ENCODE measurements at places on chromosomes 11 and 22. TPM values are rescaled to one million over a fixed set of nuclear protein-coding genes. Genes with fewer than 3 reads are reported as not detected.

DNA sequence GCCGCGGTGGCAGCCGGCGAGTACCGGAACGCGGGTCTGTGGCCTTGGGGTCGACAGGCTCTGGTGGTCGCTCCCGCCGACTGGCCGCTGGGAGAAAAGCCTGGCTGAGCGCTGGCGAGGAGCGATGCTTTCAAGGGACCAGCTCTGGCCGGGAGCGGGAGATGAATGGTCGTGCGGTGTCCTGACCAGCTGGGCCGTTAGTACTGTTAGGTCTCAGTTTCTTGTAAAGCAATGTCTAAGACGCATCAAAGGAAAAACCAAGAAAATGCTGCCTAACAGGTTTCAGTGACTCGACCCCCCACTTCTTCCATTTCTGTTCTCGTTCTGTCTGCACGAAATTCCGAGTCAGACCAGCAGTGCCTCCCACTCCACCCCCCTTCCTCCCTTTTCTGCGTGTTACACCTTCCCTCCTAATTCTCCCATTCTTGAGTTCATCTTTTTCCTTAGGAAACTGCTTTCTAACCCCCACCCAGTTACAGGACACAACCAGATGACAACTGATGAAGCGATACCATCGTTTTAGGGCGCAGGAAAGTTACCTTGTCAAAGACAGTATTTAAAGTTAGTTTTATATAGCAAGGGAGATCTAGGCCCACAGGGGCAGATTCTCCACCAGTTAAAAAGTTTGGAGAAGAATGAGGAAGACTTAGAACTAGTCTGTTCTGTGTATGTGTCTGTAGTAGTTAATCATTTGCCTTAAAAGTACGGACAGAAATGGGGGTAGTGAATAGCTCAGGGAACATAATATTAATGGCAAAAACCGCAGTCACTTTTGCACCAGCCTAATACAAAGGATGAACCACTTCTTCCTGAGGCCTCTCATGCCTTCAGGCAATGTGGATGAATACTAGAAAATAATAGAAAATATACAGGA, 1.0 kb downstream of the CUL5 start:
- no peak for DNase-seq
- H3K27me3 ChIP-seq = no peaks in the 10 kb centered on the region
- peak overlapping the region; percentile 100 for H3K4me3 ChIP-seq

The TRIM66 gene
- 11.1 TPM for polyA plus RNA-seq

The CBLIF gene
- not detected for polyA plus RNA-seq

GRCh38 chr11:69992943-69993694, 85.0 kb upstream of the ANO1 start:
- no peak overlapping the region for H3K27ac ChIP-seq
- peaks cover 6% of the 10 kb centered on the region for H3K27me3 ChIP-seq
- H3K4me1 ChIP-seq = no peaks in the 10 kb centered on the region
- no peak overlapping the region for H3K4me3 ChIP-seq
- DNase-seq = no peak
- no peaks in the 10 kb centered on the region for H3K36me3 ChIP-seq

Data from B cell (primary cell).